Esophagus squamous epithelium (tissue), 5 donors: ENCODE measurements at places on chromosomes 12 and 14. TPM values are rescaled to one million over a fixed set of nuclear protein-coding genes. Genes with fewer than 3 reads are reported as not detected.

Gene ESR2
- total RNA-seq = 0.29 TPM

Gene RAB15
- total RNA-seq = 2.5 TPM

Gene MIPOL1
- total RNA-seq = 4.9 TPM

- H3K36me3 ChIP-seq = no peaks in the 10 kb centered on the region
- H3K27me3 ChIP-seq = peaks cover 21% of the 10 kb centered on the region
- no peak overlapping the region for H3K27ac ChIP-seq
- peak overlapping the region; percentile 32 for H3K4me3 ChIP-seq
- DNase-seq = no peak
These were observed 864 bp downstream of the DNAJC22 start for GRCh38 chr12:49347311-49348193.

DNA sequence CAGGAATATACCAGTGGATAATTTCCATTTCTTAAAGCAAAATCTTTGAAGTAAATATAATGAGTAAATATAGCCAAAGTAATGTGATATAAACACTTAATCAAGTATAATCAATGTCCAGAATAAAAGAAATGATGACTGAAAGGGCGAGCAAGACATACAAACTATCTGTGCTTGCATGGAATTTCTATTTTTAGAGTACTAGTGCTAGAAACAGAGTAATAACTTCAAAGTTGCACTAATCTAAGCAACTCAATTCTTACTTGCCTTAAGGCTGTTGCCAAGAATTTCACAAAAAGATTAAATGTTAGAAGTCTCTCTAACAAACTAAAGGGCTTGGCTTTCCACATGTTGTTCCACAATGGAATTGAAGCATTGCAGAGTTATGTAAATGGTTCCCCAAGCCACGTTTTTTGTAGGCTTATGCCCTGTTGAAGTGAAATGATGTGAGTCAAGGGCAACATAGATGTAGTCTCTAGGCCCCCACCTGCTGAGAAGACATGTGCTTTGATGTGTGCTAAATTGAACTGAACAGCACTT is 175.0 kb upstream of the LMNTD1 start:
- H3K27me3 ChIP-seq = no peaks in the 10 kb centered on the region
- no peak overlapping the region for H3K4me3 ChIP-seq
- H3K27ac ChIP-seq = no peak overlapping the region
- H3K36me3 ChIP-seq = no peaks in the 10 kb centered on the region
- no peak for DNase-seq
- peaks cover 10% of the 10 kb centered on the region for H3K4me1 ChIP-seq

DNA sequence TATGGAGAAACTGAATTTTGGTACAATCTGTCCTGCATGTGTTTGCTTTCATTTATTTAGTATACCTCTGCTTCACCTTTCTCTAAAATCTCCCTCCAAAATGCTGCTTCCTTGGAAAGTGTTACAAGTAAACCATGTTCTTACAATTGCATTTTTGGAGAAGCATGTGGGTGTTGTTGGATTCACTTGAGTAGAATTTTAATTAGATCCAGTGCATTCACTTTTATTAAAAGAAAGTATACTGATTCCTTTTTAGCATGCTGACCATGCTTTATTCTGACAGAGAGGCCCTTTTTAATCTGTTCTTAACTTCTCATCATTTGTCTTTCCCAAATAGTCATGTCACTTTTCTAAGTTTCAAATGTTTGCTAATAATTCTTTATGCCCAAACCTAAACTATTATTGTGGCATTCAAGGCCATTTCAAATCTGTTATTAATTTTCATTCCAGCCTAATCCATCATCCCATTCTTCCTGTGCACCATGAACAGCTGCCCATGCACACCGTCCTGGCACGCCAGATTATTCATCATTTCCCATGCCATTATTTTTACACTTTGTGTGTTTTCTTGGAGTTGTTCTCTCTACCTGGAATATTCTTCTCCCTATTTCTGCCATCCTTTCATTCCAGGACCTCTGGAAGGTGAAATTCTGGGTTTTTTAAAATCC is 90.7 kb downstream of the METTL25 start:
- H3K27ac ChIP-seq = no peak overlapping the region
- no peak for DNase-seq
- no peaks in the 10 kb centered on the region for H3K4me1 ChIP-seq
- no peak overlapping the region for H3K4me3 ChIP-seq

DNA sequence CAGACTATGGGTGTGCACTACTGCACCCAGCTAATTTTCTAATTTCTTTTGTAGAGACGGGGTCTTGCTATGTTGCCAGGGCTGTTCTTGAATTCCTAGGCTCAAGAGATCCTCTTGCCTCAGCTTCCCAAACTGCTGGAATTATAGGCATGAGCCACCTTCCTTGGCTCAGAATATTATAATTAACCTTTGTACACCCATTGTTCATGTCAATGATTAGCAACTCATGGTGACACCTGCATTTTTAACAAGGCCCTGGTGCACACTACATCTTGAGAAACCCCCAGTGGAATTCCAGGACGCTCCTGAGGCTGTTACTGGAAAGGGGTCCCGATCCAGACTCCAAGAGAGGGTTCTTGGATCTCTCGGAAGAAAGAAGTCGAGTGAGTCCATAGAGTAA is 28.3 kb upstream of the CCDC63 start:
- DNase-seq = no peak
- no peaks in the 10 kb centered on the region for H3K27me3 ChIP-seq
- H3K4me1 ChIP-seq = no peaks in the 10 kb centered on the region
- H3K4me3 ChIP-seq = no peak overlapping the region
- no peak overlapping the region for H3K27ac ChIP-seq

DNA sequence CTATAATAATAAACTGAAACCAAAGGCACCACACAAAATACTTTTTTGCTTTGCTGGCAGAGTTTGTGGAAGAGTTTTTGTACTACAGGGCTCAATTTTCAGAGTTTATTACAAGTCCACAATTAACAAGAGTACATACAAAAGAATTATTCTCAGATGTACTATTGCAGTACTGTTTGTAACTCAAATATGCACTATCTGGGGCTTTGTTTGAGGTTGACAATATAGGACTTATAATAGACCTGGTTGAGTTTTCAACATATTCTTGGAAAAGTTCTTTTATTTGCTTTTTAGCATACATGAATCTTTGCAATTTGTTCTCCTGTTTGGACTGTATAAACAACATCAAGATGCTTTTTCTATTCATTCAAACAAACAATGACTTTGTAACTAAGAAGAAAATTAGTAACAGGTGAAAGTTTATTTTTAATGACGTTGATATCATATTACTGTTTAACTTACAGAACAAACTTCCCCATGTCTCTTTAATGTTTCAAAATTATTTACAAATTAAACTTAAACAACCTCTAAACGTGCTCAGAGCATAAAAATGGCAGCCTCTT is 407.4 kb upstream of the PRICKLE1 start:
- no peaks in the 10 kb centered on the region for H3K36me3 ChIP-seq
- DNase-seq = no peak
- no peak overlapping the region for H3K27ac ChIP-seq
- H3K27me3 ChIP-seq = no peaks in the 10 kb centered on the region

GRCh38 chr14:24699052-24699451 is 65.1 kb upstream of the GZMB start:
- no peak overlapping the region for H3K27ac ChIP-seq
- H3K36me3 ChIP-seq = no peaks in the 10 kb centered on the region
- no peak for DNase-seq

GRCh38 chr14:105220699-105221597 is 27.4 kb upstream of the BTBD6 start:
- peaks cover 39% of the 10 kb centered on the region for H3K36me3 ChIP-seq
- H3K27ac ChIP-seq = no peak overlapping the region
- no peaks in the 10 kb centered on the region for H3K4me1 ChIP-seq
- H3K27me3 ChIP-seq = no peaks in the 10 kb centered on the region

DNA sequence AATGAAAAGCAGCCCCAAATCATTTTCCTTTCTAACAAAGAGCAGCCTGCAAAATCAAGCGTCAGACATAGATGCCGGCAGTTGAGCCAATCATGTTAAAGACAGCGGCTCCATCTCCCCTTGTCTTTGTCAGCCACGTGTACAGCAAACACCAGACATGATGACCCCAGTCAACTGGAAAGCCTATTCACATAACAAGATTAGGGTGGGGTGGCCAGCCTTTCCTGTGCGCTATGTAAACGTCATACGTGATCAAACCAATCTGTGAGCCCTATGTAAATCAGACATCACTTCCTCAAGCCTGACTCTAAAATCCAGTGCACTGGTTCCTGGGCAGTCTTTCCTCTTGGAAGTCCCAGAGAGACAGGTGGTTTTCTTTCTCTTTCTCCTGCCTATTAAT is 9.9 kb upstream of the FICD start:
- no peak overlapping the region for H3K27ac ChIP-seq
- DNase-seq = no peak
- no peaks in the 10 kb centered on the region for H3K36me3 ChIP-seq
- no peak overlapping the region for H3K4me3 ChIP-seq
- no peaks in the 10 kb centered on the region for H3K4me1 ChIP-seq

GRCh38 chr12:67991158-67991557 is 1.9 kb downstream of the IFNG-AS1 start:
- H3K27me3 ChIP-seq = no peaks in the 10 kb centered on the region
- no peak overlapping the region for H3K27ac ChIP-seq
- no peak for DNase-seq
- H3K4me3 ChIP-seq = no peak overlapping the region

- H3K27ac ChIP-seq = no peak overlapping the region
- DNase-seq = no peak
- no peak overlapping the region for H3K4me3 ChIP-seq
- H3K27me3 ChIP-seq = no peaks in the 10 kb centered on the region
- no peaks in the 10 kb centered on the region for H3K4me1 ChIP-seq
These were observed 33.2 kb upstream of the KICS2 start for GRCh38 chr12:64255249-64255648.

DNA sequence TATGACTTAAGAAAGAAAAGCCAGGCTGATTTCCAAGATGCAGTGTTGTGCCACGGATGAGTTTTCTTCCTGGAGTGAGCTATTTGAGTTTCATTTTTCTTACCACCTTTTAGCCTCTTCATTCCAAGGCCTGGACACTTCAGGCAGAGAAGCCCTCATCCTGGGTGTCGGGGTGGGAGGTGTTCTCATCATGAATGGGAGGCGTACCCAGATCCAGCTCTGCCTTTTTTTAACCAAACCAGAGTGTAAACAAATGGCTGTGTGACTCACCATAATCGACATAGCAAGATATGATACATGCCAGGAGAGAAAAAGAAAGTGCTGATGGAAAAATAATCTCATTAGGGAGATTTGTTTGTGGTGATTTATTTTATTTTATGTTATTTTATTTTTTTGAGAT is 79.9 kb downstream of the ARF6 start:
- peak overlapping the region; percentile 85 for H3K27ac ChIP-seq
- H3K27me3 ChIP-seq = no peaks in the 10 kb centered on the region
- H3K36me3 ChIP-seq = no peaks in the 10 kb centered on the region
- H3K4me1 ChIP-seq = peaks cover 87% of the 10 kb centered on the region
- DNase-seq = no peak
- H3K4me3 ChIP-seq = peak overlapping the region; percentile 20

- DNase-seq = no peak
- H3K27ac ChIP-seq = no peak overlapping the region
- H3K4me3 ChIP-seq = no peak overlapping the region
- H3K27me3 ChIP-seq = no peaks in the 10 kb centered on the region
These were observed 444.6 kb upstream of the CCDC196 start for GRCh38 chr14:66041582-66041981.

DNA sequence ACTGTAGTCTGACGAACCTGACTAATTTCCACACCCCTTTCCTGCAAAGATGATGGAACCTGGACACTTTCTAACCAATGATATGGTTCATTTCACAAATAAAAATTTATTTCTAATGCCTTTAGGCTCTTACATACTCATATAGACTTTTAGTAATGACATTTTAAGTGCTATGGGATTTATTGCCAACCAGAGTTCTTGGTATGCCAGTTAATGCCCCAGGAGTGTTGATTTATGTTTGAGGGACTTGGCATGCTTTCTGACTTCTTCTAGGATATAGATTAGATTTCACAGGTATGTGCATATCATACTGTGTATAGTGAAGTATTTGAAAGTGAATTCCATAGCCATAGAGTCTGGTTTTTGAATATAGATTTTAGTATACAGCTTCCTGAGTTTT is 159.5 kb downstream of the CFAP54 start:
- no peak overlapping the region for H3K4me3 ChIP-seq
- DNase-seq = no peak
- H3K36me3 ChIP-seq = no peaks in the 10 kb centered on the region
- no peaks in the 10 kb centered on the region for H3K27me3 ChIP-seq
- H3K4me1 ChIP-seq = no peaks in the 10 kb centered on the region
- no peak overlapping the region for H3K27ac ChIP-seq

GRCh38 chr12:69397978-69398377 is 38.4 kb downstream of the YEATS4 start:
- no peaks in the 10 kb centered on the region for H3K27me3 ChIP-seq
- H3K27ac ChIP-seq = no peak overlapping the region
- DNase-seq = no peak
